ENCODE measurements at places on chromosomes 11 and 22.

GRCh38 chr22:44586999-44587736, 89.1 kb upstream of the RTL6 start:
- no peaks in the 10 kb centered on the region for H3K4me1 ChIP-seq
- no peak overlapping the region for H3K27ac ChIP-seq
- peaks cover 4% of the 10 kb centered on the region for H3K27me3 ChIP-seq
- H3K4me3 ChIP-seq, result no peak overlapping the region

DNA sequence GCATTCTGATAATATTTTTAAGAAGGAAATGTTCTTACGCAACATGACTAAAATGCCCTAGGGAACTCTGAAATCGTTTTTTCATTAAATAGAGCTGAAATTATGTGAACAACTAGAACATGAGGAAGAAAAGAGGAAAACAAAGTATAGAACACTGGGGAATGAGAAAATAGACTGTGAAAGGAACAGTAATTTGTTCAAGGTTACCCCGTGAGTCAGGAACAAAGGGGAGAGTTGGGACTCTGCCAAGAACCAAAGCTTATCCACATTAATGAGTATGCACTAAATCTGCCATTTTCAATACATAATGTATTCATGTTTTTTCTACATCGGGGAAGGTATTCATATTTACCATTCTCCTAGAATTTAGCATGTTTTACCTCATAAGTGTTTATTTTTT, 961.8 kb upstream of the CCDC90B start:
- H3K4me3 ChIP-seq, result no peak overlapping the region
- H3K4me1 ChIP-seq, result no peaks in the 10 kb centered on the region
- no peak overlapping the region for H3K27ac ChIP-seq

- no peak overlapping the region for H3K27ac ChIP-seq
- no peaks in the 10 kb centered on the region for H3K36me3 ChIP-seq
- no peak overlapping the region for H3K4me3 ChIP-seq
- no peaks in the 10 kb centered on the region for H3K27me3 ChIP-seq
These were observed 10.0 kb upstream of the KCTD14 start for GRCh38 chr11:78033040-78033439.

DNA sequence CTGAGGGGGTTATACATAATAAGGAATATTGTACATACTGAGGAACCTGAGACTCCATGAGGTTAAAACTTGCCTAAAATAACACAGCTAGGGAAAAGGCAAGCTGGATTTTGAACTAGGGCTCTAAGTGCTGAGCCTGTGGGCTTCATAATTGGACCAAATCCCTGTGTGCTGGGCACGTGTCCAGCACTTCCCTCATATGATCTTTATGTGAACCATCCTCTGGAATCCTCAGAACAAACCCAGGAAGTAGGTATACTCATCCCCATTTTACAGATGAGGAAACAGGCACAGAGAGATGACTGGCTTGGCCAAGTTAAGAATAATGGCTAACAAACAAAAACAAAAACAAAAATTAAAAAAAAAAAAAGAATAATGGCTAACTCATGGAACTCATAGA, 14.9 kb downstream of the RTN4RL2 start:
- H3K4me1 ChIP-seq, result peaks cover 8% of the 10 kb centered on the region
- H3K36me3 ChIP-seq, result no peaks in the 10 kb centered on the region
- no peak for DNase-seq
- H3K27me3 ChIP-seq, result no peaks in the 10 kb centered on the region

GRCh38 chr11:121465709-121466062, 12.9 kb upstream of the SORL1-AS1 start:
- no peak overlapping the region for H3K4me3 ChIP-seq
- peak overlapping the region; percentile 82 for H3K27ac ChIP-seq
- peaks cover 55% of the 10 kb centered on the region for H3K4me1 ChIP-seq
- H3K27me3 ChIP-seq, result no peaks in the 10 kb centered on the region
- DNase-seq, result no peak

DNA sequence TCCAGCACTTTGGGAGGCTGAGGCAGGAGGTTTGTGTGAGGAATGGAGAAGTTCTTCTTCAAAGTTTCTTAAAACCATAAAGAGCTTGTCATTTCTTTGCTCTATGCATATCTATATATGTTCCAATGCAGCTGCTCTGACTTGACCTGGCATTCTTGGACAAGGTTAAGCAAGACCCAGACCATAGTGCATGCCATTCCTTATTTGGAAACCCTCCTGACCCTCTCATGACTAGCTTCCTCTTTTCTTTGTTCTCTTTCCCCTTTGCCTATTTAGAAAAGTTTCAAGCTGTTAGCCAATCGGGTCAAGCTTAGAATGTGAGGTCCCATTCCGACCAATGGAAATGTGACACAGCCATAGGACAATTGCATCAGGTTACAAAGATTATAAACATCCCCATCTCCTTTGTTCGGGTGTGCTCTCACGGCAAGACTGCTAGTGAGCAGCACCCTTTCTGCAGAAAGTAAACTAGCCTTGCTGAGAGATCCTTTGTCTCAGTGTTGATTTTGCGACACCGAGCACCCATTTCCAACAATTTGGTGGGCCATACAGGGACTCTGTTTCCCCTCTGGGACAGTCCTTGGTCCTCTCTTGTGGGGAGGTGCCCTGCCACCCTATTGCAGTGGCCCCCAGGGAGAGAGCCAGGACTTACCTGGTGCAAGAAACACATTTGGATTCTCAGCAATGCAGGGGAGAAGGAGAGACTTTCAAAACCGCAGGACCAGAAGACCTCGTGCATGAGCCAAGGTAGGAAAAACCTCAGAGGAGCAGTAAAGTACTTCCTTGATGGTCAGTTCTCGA, 39.9 kb upstream of the ANO1 start:
- no peaks in the 10 kb centered on the region for H3K27me3 ChIP-seq
- no peak overlapping the region for H3K4me3 ChIP-seq
- no peaks in the 10 kb centered on the region for H3K36me3 ChIP-seq
- DNase-seq, result peak; percentile 47
- H3K4me1 ChIP-seq, result no peaks in the 10 kb centered on the region
- H3K27ac ChIP-seq, result no peak overlapping the region

DNA sequence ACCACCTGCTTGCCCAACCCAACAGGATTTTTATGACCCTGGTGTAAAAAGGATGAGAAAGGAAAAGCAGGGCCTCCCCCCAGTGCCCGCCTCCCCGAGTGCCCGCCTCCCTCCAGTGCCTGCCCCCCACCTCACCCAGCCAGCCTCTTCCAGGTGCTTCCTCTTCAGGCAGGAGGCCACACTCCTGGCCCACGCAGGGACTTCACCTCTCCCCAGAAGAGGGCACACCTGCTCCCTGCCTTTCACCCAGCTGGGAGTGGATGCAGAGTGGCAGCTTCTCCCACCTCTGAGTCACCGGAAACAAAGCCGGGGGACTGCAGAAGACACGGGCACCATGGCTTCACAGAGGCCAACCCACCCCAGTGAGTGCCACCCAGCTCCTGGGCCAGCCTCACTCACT, 16.1 kb downstream of the CPT1A start:
- peaks cover 23% of the 10 kb centered on the region for H3K36me3 ChIP-seq
- no peak overlapping the region for H3K4me3 ChIP-seq
- peaks cover 44% of the 10 kb centered on the region for H3K4me1 ChIP-seq
- no peak for DNase-seq

DNA sequence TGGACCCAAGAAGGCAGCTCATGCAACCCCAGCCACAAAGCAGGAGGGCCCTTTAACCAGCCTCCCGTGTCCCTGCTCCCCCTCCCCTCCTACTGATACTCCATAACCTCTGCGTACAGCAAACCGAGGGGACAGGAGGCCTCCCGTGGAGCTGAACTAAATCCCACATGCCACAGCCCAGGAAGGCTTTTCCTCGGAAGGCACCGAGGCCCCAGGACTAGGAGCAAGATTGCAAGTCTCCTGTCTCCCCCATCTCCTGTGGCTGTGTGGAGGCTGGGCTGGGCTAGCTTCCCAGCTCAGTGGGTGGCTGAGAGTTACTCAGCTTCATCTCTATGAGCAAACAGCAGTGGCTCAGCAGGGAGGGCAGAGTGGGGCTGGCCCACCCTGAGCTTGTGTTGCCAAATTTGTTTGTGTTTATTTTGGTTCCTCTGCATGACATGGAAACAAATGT, 62.7 kb upstream of the NECTIN1 start:
- DNase-seq, result no peak
- H3K27me3 ChIP-seq, result no peaks in the 10 kb centered on the region
- H3K36me3 ChIP-seq, result no peaks in the 10 kb centered on the region
- no peak overlapping the region for H3K27ac ChIP-seq

DNA sequence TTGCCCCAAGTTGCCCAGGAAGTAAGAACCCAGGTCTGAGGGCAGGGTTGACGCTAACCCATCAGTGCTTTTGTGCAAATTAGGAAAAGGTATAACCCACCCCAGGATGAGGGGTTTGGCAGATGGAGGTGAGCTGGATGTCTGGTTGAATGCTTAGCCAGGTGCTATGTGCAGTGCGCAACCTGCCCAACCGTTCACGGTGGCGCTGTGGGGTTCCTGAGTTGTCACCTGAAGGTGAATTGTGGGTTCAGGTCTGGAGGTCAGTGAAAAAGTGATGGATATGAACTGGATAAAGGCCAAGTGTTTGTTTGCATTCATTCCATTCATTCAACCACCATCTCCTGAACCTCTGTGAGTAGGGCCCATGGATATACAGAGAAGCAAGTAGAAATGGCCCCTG, 14.3 kb upstream of the LGALS2 start:
- no peaks in the 10 kb centered on the region for H3K36me3 ChIP-seq
- H3K27me3 ChIP-seq, result no peaks in the 10 kb centered on the region
- H3K4me3 ChIP-seq, result no peak overlapping the region
- no peak for DNase-seq

- peak overlapping the region; percentile 60 for H3K27ac ChIP-seq
- no peak overlapping the region for H3K4me3 ChIP-seq
- H3K4me1 ChIP-seq, result peaks cover 56% of the 10 kb centered on the region
- H3K36me3 ChIP-seq, result no peaks in the 10 kb centered on the region
These were observed 59.7 kb downstream of the MICAL3 start for GRCh38 chr22:17964643-17965042.

DNA sequence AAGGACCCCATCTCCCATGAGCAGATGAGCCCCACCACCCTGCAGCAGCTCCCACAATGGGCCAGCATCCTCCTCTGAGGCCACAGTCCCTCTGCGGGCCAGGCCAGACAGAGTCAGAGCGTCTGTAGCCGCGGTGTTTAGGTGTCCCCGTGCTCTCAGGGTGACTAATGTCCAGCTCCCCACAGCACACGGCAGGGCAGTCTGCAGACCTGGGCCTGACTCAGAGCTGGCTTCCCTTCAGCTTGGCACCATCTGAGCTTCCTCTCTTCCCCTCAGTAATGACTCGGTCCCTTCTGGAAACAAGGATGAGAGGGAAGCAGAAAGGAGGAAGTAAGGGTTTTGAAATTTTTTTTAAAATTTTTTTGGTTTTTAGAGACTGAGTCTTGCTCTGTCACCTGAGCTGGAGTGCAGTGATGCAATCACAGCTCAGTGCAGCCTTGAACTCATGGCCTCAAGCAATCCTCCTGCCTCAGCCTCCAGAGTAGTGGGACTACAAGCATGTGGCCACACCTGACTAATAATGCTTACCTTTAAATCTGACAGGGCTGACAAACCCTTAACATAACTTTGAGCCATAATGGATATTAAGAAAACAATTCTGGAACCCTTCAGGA, 28.5 kb downstream of the LRRC74B start:
- H3K4me1 ChIP-seq, result no peaks in the 10 kb centered on the region
- no peak overlapping the region for H3K27ac ChIP-seq
- no peaks in the 10 kb centered on the region for H3K27me3 ChIP-seq
- H3K36me3 ChIP-seq, result no peaks in the 10 kb centered on the region
- no peak for DNase-seq
- H3K4me3 ChIP-seq, result no peak overlapping the region

DNA sequence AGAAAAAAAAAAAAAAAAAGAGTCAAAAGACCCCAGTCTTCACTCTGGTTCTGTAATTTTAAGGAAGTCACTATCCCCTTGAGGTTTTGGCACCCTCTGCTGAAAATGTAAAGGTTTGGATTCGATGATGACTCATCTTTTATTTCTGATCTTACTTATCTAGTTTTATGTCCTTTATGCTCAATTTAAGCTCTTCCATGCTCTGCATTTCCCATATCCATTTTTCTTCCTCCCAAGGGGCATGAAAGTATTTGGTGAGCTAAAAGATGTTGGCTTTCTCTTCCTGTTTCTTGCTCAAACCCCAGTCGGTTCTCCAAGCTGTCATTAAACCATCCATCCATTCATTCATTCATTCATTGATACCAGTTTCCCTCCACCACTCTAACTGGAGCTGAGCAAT, 61.0 kb upstream of the CDON start:
- DNase-seq, result no peak
- peaks cover 28% of the 10 kb centered on the region for H3K4me1 ChIP-seq
- H3K36me3 ChIP-seq, result no peaks in the 10 kb centered on the region
- H3K27me3 ChIP-seq, result no peaks in the 10 kb centered on the region

- no peaks in the 10 kb centered on the region for H3K27me3 ChIP-seq
- no peak overlapping the region for H3K4me3 ChIP-seq
- H3K27ac ChIP-seq, result no peak overlapping the region
- peaks cover 31% of the 10 kb centered on the region for H3K4me1 ChIP-seq
- no peak for DNase-seq
These were observed 10.7 kb downstream of the RAB30 start for GRCh38 chr11:83060965-83061364.

Measured in esophagus muscularis mucosa (tissue), 4 donors.